H1 (cell line): ENCODE measurements at places on chromosomes 13 and 19. TPM values are rescaled to one million over a fixed set of nuclear protein-coding genes. Genes with fewer than 3 reads are reported as not detected.
A peak's percentile ranks its signal among the peaks of the same experiment; 100 is the strongest.

DNA sequence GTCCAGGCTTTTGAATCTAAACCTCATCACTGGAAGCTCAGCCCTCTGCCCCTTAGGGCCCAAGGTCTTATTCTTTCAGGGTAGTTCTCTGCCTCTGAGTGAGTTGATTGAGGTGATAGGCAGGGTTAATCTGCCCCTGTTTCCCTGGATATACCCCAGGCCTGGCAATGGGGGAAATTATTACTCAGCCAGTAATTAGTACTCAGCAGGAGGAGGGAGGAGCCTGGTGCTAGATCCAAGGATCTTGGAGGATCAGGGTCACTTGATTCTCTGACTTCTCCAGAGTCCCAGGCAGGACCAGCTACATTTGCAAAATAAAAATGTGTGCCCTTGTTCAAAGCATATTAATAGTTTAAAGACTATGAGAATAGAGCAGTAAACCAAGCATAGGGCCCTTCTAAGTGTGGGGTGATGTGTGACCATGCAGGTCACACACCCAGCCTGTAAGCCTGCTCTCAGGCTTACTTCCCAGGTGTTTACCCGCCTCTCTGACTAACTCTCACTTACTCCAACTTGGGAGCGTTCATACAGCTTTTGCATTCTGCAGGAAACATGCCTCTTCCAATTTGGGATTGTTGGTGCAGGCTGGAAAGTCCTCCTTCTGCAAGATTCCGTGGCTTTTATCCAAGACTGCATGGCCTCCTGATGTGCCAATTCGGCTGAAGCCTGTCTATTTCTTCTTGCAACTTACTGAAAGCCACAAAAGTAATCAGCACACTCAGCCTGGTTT is 7.9 kb upstream of the STK24 start:
- no peak for DNase-seq
- H3K27me3 ChIP-seq = no peaks in the 10 kb centered on the region
- H3K27ac ChIP-seq = no peak overlapping the region
- H3K36me3 ChIP-seq = no peaks in the 10 kb centered on the region
- no peaks in the 10 kb centered on the region for H3K4me1 ChIP-seq
- H3K4me3 ChIP-seq = no peak overlapping the region

Gene ZNF296
- 2.7 and 6.4 TPM in 2 replicates for polyA plus RNA-seq

Gene AMH
- polyA plus RNA-seq = 10.5 and 19.3 TPM in 2 replicates

Gene ZNF681
- polyA plus RNA-seq = 0.86 and 1.1 TPM in 2 replicates

Gene KLHL1
- polyA plus RNA-seq = not detected in 2 replicates

Gene ZNF431
- 6.7 and 7.8 TPM in 2 replicates for polyA plus RNA-seq

Gene BRD4
- polyA plus RNA-seq = 14.1 and 17.6 TPM in 2 replicates

Gene SERTAD3
- polyA plus RNA-seq = 15.1 and 23.5 TPM in 2 replicates

Gene SLC1A6
- 17.7 and 26.6 TPM in 2 replicates for polyA plus RNA-seq

Gene SLC25A42
- 5.9 and 10.5 TPM in 2 replicates for polyA plus RNA-seq

GRCh38 chr19:10587022-10587838 is at the start of gene AP1M2:
Gene AP1M2, minus strand, starts transcription at chr19:10587312. Its CDS starts 81 bp downstream, at chr19:10587231.
- no peaks in the 10 kb centered on the region for H3K27me3 ChIP-seq
- H3K27ac ChIP-seq = no peak within 1 kb of the TSS; the same call in 1 of the 2 replicates
- no peaks in the 10 kb centered on the region for H3K4me1 ChIP-seq
- H3K4me3 ChIP-seq = peak within 1 kb of the TSS; percentile 92
- H3K36me3 ChIP-seq = peaks cover 7% of the 10 kb centered on the region; the same call in 1 of the 2 replicates
- DNase-seq = peak; percentile 79

DNA sequence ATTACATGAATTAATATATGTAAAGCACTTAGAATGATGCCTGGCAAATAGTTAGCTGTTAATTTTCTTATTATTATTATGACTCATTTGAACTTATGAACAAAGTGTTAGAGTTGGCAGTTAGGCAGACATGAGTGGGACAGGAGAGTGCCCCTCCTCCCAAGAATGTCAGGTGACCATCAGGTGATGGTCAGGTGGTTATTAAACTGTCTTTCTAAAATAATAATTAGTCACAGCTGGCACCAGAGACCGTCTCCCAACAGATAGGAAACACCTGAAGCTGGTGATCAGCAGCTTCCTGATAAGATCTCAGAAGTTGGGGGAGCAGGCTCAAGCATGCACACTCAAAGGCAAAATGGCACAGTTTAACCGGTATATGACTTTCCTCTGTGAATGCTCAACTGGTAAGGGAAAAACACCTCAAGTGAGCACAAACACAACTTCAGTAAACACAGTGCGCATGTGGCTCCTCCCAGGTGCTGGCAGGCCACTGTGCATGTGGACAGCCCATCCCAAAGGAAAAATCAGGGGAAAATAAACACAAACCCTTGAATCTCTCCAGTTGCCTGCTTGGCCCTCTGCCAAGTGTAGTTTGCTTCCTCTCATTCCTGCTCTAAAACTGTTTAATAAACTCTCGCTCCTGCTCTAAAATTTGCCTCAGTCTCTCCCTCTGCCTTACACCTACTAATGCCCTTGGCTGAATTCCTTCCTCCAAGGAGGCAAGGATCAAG is 54.0 kb downstream of the FLT1 start:
- peaks cover 39% of the 10 kb centered on the region for H3K4me1 ChIP-seq
- H3K27ac ChIP-seq = peak overlapping the region; percentile 60; the same call in 1 of the 2 replicates
- no peaks in the 10 kb centered on the region for H3K27me3 ChIP-seq
- DNase-seq = no peak
- H3K36me3 ChIP-seq = peaks cover 7% of the 10 kb centered on the region; the same call in 1 of the 2 replicates

Gene ADGRE1
- not detected in 2 replicates for polyA plus RNA-seq

Gene TMEM143
- 19.1 and 26.7 TPM in 2 replicates for polyA plus RNA-seq

GRCh38 chr13:53126841-53127245 is 98.2 kb downstream of the OLFM4 start:
- no peaks in the 10 kb centered on the region for H3K27me3 ChIP-seq
- no peak for DNase-seq
- H3K27ac ChIP-seq = no peak overlapping the region
- no peak overlapping the region for H3K4me3 ChIP-seq
- peaks cover 2% of the 10 kb centered on the region; the same call in 1 of the 2 replicates for H3K4me1 ChIP-seq

DNA sequence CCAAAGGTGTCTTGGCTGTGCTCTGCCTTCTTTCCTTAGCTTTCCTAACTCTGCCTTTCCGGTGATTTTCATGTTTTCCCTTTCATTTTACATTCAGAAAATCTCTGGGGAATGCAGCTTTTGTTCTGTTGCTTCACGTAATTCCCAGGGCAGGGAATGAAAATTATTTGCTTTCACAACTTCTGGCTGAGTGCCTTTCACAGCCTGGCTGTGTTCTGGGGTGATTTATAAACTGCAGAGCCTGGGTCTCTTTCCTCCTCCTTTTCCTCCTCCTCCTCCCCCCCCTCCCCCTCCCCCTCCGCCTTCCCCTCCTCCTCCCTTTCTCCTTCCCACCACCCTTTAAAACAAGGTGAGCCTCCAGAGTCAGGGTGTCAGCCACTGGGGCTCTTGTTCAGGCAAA is 84.3 kb downstream of the RNASEH2B start:
- peaks cover 12% of the 10 kb centered on the region for H3K4me1 ChIP-seq
- H3K27me3 ChIP-seq = peaks cover 5% of the 10 kb centered on the region; the same call in 1 of the 2 replicates
- H3K4me3 ChIP-seq = no peak overlapping the region
- no peak overlapping the region for H3K27ac ChIP-seq

Gene SLC25A41
- polyA plus RNA-seq = 0.50 and 0.72 TPM in 2 replicates

DNA sequence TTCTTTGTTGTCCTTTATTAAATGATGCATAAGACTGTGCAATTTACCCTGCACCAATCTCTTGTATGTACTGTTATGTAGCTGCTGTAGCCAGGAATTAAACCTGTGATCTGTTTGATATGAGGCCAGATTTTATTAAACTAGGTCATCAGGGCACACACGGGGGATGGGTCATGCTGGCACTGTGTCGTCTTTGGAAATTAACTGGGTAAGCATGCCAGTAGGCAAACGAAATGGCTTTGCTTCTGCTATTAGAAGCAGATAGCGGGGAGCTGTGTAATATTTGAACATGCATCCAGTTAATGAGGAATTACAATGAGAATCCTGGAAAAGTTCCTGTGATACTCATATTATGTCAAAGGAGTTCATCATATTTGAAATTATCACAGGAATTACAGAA is 23.5 kb downstream of the MTUS2 start:
- no peak overlapping the region for H3K27ac ChIP-seq
- no peak for DNase-seq
- no peaks in the 10 kb centered on the region for H3K4me1 ChIP-seq
- H3K36me3 ChIP-seq = no peaks in the 10 kb centered on the region

DNA sequence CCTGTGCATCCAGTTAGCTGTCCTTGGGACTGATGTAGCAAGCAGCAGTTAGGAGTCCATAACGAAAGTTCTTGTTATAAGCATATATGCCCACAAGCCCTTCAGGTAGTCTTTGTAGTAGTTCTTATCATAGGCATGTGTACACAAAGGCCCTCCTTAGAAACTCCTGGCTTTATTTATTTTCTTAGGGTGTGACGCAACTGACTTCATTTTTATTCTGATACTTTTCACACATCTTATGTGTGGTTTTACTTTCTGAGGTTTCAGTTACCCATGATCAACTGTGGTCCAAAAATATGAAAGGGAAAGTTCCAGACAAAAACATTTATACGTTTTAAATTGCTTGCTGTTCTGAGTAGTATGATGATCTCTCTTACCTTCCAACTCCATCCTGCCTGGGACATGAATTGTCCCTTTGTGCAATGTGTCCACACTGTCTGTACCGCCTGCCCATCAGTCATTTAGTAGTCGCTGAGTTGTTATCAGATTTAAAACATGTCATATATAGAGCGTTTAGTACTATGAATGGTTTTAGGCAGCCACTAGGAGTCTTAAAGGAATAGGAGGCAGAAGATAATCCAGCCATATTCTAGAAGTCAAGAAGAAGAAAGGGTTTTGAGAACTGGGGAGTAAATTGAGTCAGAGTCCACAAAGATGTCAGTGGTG is 19.4 kb downstream of the GPC5 start:
- no peak overlapping the region for H3K27ac ChIP-seq
- DNase-seq = no peak
- no peak overlapping the region for H3K4me3 ChIP-seq
- H3K4me1 ChIP-seq = no peaks in the 10 kb centered on the region

Gene S1PR4
- polyA plus RNA-seq = 0.05 TPM in 1 of 2 replicates, not detected in the other

- no peaks in the 10 kb centered on the region for H3K27me3 ChIP-seq
- no peaks in the 10 kb centered on the region for H3K4me1 ChIP-seq
- H3K27ac ChIP-seq = no peak overlapping the region
- no peak for DNase-seq
These were observed 34.6 kb downstream of the CYP4F2 start for GRCh38 chr19:15863272-15863671.
